GM04504 (cell line): ENCODE measurements at places on chromosomes 5 and 9.

- DNase-seq = no peak
These were observed 1.0 kb downstream of the AQP3 start for GRCh38 chr9:33446240-33446945.

- DNase-seq = no peak
These were observed 255.6 kb upstream of the IZUMO3 start for GRCh38 chr9:24801344-24801743.

- no peak for DNase-seq
These were observed 709 bp downstream of the UAP1L1 start for GRCh38 chr9:137077758-137078693.

DNA sequence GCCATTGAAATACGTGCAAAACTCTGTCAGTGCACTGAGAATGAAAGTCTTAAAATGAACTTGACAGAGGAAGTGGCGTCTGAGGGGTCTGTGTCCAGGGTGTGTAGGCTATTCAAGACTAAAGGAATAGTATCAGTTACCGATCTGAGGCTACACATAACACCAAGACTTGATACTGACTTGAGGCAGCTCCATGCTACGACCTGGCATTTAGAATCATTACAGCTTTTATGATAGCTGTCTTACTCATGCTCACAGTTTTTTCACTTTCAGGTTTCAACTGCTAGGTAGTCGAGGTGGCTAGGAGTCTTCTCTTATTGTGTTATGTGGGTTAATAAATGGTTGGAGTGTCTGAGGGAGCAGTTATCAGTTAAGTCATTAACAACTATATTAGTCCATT lies 92.8 kb upstream of the SLCO6A1 start:
- no peak for DNase-seq

DNA sequence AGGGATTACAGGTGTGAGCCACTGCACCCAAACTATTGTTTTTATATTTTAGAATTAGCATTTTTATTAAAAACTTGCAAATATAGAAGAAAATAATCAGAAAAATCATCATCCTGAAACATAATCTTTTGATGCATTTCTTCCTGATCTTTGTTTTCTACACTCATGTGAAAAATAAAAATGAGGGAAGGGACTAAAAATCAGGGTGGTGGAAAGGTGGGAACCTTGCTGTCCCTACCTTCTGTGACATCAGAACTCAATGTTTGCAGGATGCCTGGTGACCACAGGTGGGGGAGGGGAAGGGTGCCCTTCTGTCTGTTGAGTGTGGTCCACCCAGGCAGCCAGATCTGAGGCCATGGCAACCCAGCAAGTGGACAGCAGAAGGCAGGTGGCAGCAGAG lies at the start of gene SMIM23:
SMIM23 (plus strand) TSS at position 301 of the 400 bp plus-strand sequence; CDS start at position 356, 55 bp downstream.
- DNase-seq = no peak

DNA sequence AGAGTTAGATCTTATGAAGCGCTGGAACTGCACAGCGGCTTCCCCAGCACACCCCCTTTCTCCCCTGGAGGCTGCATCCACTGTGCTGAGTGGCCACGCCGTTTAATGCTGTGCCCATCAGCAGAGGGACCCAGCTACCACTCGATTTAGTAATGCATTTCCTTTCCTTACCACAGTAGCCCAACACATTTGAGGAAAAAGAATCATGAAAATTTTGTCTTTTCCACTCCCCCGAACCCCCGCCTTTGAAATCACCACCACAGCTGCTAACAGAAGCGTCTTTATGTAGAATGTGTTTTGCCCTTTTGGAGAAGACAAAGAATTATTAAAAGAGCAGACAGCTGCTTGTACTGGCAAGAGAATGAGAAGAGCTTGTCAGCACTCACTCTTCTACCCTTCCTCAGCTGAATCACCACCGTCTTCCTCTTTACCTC lies 73.2 kb downstream of the ACER2 start:
- no peak for DNase-seq

DNA sequence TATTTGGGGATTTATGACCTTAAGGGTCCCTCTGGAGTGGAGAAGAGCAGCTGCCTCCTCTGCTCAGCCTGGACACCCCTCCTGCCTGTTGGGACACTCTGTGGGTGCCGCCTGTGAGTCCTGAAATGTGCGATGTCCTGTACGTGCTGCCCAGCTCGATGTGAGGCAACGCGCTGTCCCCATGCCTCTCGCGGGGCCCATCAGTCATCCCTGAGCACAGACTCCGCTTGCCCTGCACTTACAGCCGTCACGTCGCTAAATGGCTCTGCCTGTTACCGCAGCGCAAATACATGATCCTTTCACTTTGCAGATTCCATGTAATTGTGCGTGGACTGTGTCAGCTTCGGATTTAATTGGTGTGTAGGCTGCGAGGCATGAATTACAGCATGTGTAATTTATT lies 27.1 kb downstream of the IRX4 start:
- no peak for DNase-seq

GRCh38 chr9:76697554-76697953 lies 66.7 kb upstream of the PCA3 start:
- no peak for DNase-seq

DNA sequence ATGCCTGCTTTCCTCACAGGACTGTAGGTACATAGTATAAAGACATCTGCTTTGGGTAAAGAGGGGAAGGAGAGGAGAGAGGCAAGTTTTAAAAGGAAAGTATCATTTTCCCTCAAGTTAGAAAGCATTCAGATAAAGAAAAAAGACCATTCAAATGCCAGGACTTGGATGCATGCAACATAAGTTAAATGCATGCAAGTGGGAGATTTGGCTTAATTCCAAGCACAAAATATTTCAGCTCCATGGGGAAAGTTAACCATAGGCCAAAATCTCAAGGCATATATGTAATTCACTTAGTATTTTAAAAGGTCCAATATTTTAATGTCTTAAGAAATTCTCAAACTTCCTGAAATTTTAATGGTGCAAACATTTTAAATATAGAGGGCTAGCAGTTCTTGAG lies 36.4 kb downstream of the POU5F2 start:
- no peak for DNase-seq

- no peak for DNase-seq
These were observed 219.8 kb downstream of the HSPA4 start for GRCh38 chr5:133271606-133272005.
